ENCODE measurements at places on chromosomes 16 and 17.
A peak's percentile ranks its signal among the peaks of the same experiment; 100 is the strongest.

GRCh38 chr16:82011199-82011641, at the start of gene SDR42E1:
SDR42E1 (minus strand) TSS chr16:82011470; CDS start chr16:82000858, 10,612 bp downstream.
- no peak for DNase-seq

GRCh38 chr16:785563-786535, 2.3 kb downstream of the RPUSD1 start:
- DNase-seq = peak; percentile 21

- DNase-seq = no peak
Observed at GRCh38 chr17:73231395-73231794, 30.3 kb downstream of the CPSF4L start.

DNA sequence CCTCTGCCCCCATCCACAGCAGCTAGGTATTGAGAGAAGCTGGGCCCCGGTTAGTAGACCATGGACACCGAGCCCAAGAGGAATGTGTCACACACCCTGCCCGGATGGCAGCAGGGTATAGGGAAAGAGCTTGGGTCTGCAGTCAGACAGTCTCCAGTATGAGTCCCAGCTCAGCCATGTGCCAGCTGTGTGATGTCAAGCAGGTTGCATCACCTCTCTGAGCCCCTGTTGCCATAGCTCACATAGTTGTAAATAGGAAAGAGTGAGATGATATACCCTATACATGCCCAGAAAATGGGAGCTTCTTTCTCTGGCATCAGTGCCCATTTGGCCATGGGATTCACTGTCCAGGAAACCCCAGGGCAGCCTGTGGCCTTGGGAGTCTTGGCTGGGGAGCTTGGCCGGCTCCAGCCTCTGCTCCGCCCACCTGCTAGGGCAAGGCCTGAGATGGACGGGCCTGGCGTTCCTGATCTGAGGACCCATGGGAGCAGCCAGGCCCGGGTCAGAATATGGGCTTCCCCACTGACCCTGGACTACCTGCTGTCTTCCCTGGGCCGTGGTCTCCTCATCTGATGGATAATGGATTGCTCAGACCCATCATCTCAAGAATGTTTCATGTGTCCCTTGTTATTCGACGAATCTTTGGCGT, 13.2 kb downstream of the CD300LG start:
- DNase-seq = no peak

DNA sequence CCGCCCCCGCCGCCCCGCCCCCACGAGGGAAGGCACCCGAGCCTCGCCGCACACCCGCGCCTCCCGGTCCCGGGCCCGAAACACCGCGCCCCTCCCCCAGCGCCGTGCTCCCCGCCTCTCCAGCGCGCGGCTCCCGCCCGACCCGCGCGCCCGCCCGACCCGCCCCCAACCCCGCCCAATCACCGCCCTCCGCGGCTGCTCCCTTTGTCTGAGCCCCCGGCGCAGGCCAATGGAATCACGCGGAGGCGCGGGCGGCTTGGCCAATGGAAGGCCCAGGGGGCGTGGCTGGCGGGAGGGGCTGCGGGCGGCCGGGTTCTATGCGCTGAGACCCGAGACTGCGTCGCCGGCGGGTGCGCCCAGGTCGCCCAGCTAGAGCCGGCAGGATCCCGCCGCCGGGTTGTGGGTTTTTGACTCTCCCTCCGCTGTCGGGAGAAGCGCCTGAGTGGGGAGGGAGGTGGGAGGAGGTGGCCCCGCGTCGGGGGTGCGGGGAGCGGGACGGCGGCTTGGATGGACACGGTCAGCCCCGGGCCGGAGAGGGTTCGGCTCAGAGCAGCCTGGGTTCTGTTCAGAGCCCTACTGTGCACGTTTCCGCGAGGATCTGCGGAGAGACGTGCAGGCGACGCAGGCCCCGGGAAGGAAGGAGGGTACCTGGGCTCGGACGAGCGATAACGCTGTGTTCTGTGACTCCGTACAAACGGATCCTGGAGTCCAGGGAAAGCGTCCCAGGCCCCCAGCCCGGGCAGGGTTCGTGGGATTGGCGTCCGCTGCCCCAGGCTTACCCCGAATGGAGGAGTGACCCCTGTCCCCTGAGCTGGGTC, 49.0 kb upstream of the BAHCC1 start:
- DNase-seq = peak; percentile 98

DNA sequence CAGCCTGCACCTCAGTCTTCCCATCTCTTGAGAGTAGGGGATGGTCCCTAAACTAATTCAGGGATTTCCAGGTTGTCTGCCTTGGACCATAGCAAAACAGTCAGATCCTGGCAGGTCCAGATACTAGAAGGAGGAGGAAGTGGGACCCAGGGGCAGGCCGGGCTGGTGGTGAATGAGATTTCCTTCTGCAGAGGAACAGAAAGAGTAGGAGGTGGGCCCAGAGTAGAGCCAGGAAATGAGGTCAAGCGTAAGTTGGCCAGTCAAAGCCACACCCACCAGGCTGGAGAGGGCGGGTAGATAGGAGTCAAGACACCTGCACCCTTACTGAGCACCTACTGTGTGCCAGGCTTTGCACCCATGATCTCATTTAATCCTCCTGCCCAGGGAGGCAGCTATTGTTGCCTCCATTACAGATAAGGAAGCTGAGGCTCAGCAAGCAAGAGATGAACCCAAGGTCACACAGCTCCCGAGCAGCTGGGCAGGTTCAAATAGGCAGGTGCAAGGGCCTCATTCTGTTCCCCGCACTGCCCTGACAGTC, 2.6 kb downstream of the CDH5 start:
- no peak for DNase-seq

DNA sequence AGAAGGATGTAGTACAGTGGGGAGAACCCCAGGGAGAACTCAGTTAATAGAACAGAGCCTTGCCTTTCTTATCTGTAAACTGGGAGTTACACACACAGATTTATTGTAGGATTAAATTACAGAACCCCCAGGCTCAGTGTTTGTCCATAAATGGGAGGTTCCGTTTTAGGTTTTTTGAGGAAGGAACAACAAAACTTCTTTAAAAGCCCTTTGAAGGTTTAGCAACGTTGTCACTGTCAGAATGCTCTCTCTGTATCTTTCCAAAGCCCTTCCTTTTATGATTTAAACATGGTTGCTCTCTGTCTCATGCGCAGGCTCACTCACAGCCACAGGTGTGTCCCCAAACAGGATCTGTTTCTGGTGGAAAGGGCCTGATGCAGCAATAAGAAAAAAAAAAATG, 9.4 kb upstream of the GNA13 start:
- DNase-seq = no peak

All from fibroblast of skin of right quadriceps (primary cell).